ENCODE measurements at places on chromosomes 4 and X.

GRCh38 chr4:7721984-7722551, 217.6 kb downstream of the AFAP1 start:
- no peak for DNase-seq

- no peak for DNase-seq
Measured at GRCh38 chr4:150680651-150681050, 98.7 kb downstream of the MAB21L2 start.

DNA sequence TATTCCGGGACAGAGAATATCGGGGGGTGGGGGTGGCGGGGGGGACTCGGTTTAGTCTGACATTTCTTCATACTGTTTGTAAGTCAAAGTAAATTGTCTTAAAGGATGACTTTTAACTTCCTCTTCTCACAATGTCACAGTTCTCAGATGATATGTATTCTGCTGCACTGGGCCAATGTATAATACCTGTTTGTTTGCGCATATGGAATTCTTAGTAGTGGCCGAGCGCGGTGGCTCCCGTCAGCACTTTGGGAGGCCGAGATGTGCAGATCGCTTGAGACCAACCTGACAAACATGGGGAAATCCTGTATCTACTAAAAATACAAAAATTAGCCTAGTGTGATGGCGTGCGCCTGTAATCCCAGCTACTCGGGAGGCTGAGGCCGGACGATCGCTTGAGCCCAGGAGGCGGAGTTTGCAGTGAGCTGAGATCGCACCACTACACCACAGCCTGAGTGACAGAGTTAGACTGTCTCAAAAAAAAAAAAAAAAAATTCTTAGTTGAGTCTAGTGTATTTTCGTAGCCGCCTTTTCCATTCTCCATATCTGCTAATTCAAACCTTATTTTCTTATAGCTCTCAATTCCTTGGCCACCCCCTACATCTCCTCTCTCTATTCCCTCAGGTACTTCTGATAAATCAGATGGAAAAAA, 851 bp downstream of the POLR2B start:
- DNase-seq = no peak

DNA sequence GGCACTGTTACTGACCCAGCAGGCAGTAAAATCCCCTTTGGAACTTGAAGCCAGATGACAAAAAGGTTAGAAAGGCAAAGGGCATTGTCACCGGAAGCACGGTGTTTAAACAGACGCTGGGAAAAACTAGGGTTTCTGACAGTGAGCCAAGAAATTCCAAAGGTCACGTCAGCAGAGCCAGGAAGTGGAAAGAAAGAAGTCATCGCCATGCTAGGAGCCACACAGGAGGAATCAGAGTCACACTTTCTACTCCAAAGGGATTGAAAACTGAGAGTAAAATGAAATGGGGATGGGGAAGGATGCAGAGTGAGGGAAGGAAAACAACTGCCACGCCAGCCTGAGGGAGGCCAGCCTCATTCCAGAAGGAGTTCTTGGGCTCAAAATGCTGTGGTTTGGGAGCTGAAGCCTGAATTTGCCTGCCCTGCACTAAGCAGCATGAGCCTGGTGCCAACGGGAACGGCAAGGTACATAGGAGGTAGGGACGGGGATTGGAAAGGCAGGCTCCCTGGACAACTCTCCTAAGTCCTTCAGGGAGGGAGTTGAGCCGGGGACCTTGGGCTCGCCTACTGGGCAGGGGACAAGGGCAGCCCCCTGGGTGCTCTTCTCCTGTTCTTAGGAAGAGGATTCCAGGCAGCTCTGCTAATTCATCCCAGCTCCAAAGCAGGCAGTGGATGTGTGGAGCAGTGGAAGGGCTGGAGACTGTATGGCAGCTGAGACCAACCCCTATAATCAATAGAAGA, 66.8 kb downstream of the SOWAHB start:
- peak; percentile 67 for DNase-seq

DNA sequence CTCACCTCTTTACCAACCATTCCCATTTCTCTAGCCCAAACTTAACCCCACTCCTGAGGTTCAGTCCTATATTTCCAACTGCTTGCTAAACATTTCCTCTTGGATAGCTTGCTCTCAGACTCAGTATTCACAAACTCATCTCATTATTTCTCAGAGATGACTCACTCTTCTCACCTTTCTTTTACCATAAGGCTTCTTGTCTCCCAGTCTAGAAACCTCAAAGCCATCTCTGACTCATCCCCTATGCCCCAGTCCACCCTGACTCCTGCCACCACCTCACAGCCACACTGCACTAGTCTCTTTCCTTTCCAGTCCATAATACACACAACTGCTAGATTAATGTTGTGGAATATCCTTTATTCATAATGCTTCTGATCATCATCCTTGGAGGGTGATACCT, 4.8 kb downstream of the FRMPD3 start:
- DNase-seq = no peak

- peak; percentile 37 for DNase-seq
Measured at GRCh38 chr4:87543835-87544461, 14.8 kb upstream of the SPARCL1 start.

GRCh38 chr4:67483868-67484602, 61.3 kb downstream of the CENPC start:
- DNase-seq = peak; percentile 8

DNA sequence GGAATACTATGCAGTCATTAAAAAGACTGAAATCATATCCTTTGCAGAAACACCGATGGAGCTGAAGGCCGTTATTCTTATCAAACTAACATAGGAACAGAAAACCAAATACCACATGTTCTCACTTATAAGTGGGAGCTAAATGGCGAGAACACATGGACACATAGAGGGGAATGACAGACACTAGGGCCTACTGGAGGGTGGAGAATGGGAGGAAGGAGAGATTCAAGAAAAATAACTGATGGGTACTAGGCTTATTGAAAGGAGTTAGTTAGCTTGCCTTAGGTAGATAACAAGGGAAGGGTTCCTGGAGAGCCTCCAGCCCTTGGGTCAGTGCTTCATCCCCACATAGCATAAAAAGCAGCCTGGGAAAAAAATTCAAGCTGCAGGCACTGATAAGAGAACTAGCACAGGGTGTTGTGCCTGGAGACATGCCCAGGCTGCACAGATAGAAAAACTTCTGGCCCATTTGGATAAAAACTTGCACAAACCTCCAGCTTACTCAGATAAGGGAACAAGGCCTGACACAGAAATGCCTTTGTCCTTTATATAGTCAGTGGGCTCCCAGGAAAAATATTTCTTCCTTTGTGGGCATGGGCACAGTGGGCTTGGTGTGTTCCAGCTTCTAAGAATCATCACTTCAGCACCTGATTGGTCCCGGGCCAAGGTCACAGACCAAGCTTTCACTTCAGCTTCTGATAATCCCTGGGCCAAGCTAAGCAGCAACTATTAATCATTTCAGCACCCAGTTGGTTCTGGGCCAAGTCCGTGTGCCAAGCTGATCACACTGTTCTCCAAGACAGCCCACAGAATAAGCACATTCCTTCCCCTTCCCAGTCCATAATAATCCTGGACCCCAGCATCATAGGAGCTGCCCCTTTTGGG, 23.1 kb upstream of the PWWP3B start:
- no peak for DNase-seq

- no peak for DNase-seq
Measured at GRCh38 chr4:177964061-177964460, 521.8 kb upstream of the AGA start.

DNA sequence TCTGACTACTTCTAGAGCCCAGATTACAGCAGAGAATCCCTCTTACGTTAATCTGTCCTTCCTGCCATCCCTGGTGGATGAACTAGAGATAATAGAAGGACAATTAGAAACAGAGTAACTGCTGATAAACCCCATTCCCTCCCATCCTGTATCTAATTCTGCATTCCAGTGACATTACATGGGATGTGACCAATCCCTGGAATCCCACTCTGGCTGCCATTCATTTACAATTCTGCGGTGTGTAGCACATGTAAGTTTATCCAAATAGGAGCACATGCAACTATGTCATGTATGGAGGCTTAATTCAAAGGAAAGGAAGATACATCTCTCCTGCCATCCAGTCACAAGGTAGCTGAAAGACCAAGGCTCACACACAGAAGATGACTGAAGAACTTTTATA, 339.5 kb downstream of the GPAT3 start:
- no peak for DNase-seq

GRCh38 chr4:185225940-185226339, 16.5 kb downstream of the SNX25 start:
- no peak for DNase-seq

DNA sequence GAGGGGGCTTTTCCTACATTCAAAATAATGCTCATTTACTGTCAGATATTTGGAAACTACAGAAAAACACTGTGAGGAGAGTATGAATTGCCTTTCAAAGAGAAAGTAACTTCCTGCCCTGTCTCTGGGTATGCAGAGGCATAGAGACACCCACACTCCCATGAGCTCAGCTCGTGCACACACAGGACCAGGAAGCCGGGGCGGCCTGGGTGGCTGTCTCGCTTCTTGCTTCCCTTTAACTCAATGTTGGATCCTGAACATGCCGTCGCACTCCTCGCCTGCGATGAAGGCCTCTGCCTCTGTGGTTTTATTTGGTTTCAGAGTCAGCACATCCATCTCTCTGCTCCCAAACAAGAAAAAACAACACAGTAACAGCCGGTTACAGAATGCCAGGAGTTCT, 40.1 kb upstream of the GPR78 start:
- no peak for DNase-seq

DNA sequence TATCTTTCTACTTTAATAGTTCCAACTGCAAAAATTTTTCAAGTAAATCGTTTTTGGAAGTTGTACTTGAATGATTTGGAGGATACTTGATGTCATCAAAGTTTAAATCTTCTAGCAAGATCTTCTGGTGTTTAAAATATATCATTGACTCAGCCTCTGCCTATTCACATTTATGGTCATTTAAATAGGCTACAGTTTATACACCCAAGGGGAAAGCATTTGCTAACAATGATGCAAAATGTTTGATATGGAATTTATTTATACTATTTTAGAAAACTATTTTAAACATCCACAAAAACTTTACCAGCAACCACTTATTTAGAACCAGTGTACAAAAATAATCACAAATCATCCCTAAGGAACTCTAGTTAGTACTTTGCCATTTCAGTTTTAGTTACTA, 123.3 kb upstream of the STIM2 start:
- DNase-seq = no peak

DNA sequence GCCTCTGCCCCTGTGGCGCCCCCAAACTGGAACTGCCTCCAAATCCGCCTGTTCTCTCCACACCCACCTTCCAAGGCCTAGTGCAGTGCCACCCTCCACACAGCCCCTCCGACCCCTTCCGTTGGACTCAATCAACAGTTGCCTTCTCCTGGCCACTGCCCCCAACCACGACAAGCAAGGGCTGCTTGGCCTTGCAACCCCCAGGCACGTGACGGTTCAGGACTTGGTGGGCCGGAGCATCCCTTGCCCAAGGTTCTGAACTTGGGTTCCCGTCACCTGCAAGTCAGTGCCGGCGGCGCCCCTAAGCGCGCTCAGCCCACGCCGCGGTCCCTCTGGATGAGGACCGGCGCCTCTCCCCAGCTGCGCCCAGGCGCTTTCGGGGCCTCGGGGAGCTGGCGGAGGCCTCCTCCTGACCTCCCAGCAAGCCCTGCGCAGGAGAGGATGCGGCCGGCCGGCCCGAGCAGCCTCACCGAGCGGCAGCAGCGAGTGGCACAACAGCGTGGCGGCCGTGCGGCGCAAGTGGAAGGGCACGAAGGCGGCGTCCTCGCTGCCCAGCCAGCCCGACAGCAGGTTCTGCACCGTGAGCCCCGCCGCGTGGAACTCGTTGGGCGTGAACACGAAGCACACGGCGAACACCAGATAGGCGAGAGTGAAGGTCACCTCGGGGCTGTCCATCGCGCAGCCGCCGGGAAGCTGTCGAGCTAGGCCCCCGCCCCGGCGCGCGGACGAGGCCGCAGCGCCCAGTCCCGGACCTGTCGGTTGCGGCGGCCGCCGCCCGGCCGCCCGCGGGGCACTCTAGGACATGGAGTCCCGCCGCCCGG, 750 bp downstream of the TMEM129 start:
- no peak for DNase-seq

DNA sequence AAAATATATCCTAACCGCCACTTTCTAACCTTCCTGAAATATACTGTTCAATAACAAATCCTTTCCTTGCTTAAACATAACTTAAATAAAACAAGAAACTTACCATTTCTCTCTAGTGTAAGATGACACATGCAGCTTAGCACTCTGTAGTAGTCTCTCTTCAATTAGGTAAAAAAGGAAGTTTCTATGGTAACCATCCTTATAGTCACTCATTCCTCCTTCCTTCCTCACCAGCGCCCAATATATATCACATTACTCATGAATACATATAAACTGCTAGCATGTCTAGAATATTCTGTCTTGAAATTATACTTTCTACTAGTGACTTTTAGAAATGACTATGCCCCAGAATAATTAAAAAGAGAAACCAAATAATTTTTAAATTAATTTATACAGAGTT, 112.2 kb downstream of the SNCA start:
- DNase-seq = peak; percentile 61

GRCh38 chrX:76802708-76803107, 375.2 kb downstream of the MAGEE1 start:
- DNase-seq = no peak

- no peak for DNase-seq
Measured at GRCh38 chr4:72553540-72554337, 15.3 kb downstream of the ADAMTS3 start.

All from skeletal muscle cell (primary cell).